ENCODE measurements at places on chromosomes 2 and 18.

GRCh38 chr2:195304310-195304709, 352.7 kb upstream of the SLC39A10 start:
- no peak for DNase-seq

DNA sequence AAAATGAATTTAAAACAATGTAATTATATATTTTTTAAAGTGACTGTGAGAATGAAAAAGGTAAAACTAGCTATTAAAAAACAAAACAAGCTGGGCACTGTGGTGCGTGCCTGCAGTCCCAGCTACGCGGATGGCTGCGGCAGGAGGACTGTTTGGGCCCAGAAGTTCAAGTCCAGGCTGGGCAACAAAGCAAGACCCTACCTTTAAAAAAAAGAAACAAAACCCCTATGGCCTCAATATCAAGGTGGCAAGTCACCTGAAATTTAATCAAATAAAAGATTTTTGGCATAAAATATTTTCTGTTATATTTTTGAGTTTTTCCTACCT, 46.9 kb upstream of the STRN start:
- DNase-seq, result no peak

- DNase-seq, result no peak
These were observed 20.0 kb downstream of the WDFY1 start for GRCh38 chr2:223925106-223925505.

DNA sequence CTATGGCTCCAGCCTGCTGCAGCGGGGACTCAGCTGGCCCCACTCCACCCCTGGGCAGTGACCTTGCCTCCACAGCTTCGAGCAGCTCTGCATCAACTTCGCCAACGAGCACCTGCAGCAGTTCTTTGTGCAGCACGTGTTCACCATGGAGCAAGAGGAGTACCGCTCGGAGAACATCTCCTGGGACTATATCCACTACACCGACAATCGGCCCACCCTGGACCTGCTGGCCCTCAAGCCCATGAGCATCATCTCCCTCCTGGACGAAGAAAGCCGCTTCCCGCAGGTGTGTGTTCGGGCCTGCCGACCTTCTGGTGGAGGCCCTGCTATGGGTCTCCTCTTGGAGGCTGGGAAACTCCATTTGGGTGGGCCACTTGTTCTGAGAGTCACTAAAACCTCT, 48.6 kb downstream of the MYO7B start:
- no peak for DNase-seq

DNA sequence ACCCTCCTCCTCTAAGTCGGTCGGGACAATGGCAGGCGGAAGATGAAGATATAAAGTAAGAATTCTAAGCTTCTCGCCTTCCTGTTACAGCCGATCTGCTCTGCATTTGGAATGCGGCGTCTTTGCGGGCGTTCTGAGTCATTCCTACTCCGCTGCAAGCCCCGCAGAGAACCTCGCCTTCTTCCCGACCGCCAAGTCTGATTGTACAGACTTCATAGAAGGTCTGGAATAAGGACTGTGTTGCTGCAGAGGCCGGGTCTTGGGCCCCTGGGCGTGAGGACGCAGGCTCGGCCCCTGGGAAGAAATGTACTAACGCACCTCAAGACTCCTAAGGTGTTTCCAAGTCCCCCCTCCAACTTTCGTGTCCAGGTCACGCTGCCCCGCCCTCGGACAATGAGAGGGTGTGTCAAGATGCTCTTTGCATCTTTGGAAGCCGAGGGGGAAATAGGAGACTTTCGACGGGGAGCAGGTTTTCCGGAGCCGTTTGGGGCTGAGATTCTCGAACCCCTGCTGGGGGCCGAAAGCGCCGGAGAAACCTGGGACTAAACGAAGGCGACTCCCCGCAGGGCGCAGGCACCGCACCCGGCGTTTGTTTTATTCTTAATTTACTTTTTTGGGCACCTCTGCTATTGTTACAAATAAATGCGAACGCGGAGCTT, 12.7 kb upstream of the PAX3 start:
- DNase-seq, result no peak

DNA sequence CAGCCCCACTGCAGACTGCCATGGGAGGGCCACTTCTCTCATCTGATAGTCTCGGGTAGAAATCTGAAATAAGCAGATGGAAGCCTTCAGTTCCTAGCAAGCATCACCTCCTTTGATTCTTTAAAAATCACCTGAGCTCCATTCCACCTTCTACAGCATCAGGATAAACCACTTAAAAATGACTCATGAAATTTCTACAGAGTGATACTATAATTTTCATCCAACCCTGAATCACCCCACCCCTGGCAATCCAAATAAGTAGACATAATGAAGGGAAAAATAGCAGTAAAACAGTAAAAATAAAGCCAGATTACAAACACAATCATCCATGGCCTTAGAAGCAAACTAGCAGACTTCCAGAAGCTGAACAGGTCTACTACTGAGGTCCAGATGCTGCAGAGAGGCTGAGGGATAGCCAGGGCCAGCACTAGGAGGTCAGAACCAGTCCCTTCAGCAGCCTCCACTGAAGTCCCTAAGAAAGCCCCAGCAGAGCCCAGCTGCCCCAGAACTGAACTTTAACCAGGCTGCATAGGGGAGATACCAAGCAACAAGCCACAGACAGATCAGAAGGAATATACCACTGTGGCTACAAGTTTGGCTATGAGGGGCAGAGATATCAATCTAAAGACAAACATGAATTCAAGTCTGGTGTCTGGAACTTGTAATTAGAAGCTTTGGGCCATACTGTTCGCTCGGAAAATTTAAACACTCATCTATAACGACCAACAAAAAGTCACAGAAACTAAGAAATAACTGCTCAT, 54.7 kb upstream of the RNU4ATAC start:
- no peak for DNase-seq

DNA sequence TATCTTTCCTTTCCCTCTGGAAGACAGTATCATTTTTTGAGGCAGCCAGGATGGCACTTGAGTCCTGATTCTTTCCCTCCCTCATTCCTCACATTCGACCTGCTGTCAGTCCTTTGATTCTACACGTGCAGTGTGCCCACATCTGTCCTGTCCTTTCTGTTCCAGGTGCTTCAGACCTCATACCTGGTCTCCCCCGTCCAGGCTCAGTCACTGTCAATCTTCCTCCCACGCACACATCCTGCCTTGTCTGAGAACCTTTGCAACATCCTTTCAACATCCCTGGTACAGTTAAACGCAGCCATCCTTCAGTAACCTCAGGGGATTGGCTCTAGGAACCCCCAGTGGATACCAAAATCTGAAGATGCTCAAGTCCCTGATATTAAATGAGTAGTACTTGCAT, 10.1 kb downstream of the BCL2 start:
- peak; percentile 48 for DNase-seq

GRCh38 chr2:46310446-46310845, 13.2 kb downstream of the EPAS1 start:
- DNase-seq, result no peak

- no peak for DNase-seq
These were observed 150.1 kb downstream of the PTRHD1 start for GRCh38 chr2:24643051-24643450.

GRCh38 chr2:178484245-178485041, 4.2 kb downstream of the PLEKHA3 start:
- DNase-seq, result no peak

- DNase-seq, result no peak
These were observed 634 bp downstream of the SPATS2L start for GRCh38 chr2:200306931-200307723.

- no peak for DNase-seq
These were observed 56.5 kb downstream of the SLC8A1 start for GRCh38 chr2:40395169-40396073.

GRCh38 chr2:61720911-61721310, 132.9 kb downstream of the FAM161A start:
- DNase-seq, result no peak

DNA sequence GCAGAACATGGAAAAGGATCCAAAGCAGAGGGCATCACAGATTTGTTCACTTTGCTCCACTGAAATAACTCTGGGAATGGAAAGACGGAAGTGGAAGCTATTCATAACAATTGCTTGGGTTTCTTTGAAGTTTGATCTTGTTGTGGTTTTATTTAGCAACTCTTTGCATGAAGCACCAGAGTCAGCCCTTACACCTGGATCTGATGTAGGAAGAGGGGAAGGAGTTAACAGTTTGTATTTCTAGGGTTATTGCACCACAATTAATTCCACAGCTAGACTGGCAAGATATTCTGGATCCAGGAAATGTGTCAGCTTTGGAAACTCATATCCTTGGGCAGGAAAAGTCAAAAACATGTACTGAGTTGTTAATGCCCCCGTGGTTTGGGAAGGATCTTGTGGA, 1143.4 kb downstream of the CNTNAP5 start:
- DNase-seq, result no peak

DNA sequence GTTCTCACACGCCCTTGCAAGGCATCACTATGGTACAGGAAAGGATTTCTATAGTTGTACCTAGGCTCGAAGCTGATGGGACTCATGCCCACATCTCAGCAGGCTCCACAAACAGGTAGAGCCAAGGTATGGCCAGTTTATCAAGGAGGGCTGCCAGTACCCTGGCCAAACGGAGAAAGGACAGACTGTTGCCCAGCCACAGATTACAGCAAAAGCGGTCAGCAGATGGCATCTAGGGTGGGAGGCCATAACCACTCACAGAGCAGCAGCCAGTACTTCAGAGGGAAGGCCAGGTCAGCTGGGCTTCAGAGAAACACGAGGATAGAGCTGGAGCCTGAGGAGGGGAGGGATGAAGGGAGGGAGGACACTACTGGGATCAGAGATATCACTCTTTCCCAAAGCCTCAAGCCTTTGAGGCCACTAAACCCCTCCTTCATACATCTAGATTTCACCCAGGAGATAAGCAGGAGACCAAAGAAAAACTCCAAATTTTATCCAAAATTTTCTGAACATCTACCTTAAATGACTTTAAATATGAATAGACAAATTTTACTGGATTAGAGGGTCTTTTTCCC, 904.2 kb upstream of the NXPH2 start:
- DNase-seq, result no peak

DNA sequence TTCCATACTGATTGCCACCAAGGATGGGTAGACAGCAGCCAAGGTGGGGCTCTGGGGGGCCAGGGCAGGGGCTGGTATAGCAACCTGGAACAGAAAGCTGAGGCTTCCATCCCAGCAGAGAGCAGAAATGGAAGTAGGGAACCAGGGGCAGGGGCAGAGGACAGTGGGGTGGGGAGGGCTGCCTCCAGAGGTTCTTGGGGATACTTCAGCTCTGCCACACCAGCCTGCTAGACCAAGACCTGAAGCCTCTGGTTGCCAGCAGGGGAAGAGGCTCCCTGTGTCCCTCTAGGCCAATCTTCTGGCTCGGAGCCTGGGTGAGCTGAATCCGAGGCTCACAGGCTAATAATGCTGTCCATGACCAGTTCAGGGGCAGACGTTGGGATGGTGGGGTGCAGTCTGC, 329.0 kb downstream of the DYSF start:
- no peak for DNase-seq
